ENCODE measurements at places on chromosomes 1 and 21. TPM values are rescaled to one million over a fixed set of nuclear protein-coding genes. Genes with fewer than 3 reads are reported as not detected.

ABCB10 gene
- 26.4 TPM for total RNA-seq

DNA sequence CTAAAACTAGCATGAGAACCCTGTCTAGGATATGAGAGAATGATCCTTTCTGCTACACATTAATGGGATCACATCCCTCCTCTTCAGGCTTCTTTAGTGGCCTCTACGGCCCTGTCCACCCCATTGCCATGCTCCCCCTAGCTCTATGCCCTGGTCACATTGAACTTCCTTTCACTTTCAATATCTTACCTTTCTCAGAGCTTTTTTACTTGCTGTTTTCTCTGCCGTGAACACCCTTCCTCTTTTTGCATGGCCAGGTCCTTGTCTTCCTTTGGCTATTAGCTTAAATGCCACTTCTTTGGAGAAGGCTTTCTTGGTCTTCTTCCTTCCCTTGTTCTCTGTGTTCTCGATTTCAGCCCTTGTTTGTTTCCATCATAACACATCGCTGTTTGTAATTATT lies 97.4 kb downstream of the GIPC2 start:
- peak; percentile 62 for ATAC-seq

DNA sequence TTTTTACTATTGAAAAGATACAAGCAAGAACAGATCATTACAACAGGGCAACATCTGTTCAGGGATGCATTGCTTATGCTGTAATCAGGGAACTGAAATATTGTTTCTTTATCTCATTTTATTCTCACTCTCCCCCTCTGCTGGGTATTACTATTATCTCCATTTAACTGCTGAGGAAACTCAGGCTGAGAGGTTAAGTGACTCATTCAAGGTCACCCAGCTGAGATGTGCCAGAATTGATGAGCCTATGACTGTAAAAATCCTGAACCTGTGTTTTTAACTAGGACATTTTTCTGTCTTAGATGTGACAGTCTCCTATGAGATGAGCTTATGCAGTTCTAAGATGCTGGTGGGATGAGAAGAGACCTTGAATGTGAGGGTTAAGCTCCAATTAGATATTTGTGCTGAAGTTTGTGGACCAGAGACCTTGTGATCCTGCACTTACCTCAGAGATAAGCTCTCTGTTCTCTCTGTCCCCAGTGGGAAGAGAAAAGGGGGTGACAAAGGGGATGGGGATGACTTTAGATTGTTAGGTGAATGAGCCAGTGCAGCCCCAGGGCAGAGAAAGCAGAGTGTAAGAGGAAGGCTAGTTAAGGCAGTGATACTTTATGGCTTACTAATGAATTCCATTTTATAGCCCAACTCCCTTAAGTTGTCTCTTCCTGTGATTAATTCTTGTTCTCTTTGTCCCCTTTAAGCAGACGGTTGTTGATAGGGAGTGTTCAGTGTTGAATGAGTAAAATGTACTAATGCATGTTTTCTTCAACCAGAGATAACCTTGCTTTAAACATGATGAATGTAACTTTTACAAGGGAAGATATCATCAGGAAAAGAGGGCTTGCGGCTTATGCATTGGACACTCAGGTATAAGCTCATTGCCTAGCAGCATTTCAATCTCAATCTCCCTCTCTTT lies 111.4 kb downstream of the HLX start:
- ATAC-seq, result no peak

ADAMTS1 gene
- total RNA-seq, result 0.05 TPM

- ATAC-seq, result peak; percentile 45
These were observed 31.3 kb upstream of the JUN start for GRCh38 chr1:58815069-58815685.
